ENCODE measurements at places on chromosomes 3 and 15.

DNA sequence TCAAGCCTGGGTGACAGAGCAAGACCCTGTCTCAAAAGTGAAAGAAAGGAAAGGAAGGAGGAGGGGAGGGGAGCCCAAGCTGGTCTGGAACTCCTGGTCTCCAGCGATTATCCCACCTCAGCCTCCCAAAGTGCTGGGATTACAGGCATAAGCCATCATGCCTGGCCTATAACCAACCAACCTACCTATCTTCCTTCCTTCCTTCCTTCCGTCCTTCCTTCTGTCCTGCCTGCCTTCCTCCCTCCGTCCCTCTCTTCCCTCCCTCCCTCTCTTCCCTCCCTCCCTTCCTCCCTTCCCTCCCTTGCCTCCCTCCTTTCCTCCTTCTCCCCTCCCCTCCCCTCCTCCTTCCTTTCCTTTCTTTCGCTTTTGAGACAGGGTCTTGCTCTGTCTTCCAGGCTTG is 56.7 kb upstream of the HACD2 start:
- DNase-seq: no peak

- no peak for DNase-seq
Observed at GRCh38 chr3:70853161-70853944, 540.9 kb upstream of the MDFIC2 start.

- no peak for DNase-seq
Observed at GRCh38 chr15:81026836-81027599, 26.3 kb downstream of the TLNRD1 start.

- DNase-seq: peak; percentile 93
Observed at GRCh38 chr3:101963902-101964362, 114.6 kb downstream of the NFKBIZ start.

GRCh38 chr3:61894988-61895935 is 333.9 kb downstream of the PTPRG start:
- DNase-seq: peak; percentile 96

GRCh38 chr3:14138109-14138877 is 13.4 kb downstream of the TMEM43 start:
- DNase-seq: no peak

DNA sequence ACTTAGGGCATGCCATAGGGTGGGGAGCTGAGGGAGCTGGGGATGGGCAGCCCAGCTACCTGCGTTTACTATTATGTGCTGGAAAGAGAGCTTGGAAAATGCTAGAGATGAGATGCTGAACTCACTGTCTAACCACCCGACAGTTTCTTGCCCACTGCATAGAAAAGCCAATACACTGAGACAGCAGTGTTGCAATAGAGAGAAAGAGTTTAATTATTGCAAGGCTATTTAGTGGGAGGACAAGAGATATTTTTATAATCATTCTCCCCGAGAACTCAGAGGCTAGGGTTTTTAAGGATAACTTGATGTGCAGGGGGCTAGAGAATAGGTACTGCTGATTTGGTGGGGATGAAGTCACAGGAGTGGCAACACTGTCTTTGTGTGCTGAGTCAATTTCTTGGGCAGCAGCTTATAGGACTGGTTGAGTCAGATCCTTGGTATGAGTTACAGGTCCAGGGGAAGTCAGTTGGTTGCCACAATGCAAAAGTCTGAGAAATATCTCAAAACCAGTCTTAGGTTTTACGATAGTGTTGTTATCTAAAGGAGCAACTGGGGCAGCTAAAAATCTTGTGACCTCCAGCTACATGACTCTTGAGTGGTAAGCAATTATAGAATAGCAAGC is 205.9 kb downstream of the GABRG3 start:
- no peak for DNase-seq

GRCh38 chr15:26531489-26531888 is 241.4 kb downstream of the GABRB3 start:
- DNase-seq: no peak

- peak; percentile 18 for DNase-seq
Observed at GRCh38 chr3:63661242-63661641, 8.8 kb downstream of the SNTN start.

DNA sequence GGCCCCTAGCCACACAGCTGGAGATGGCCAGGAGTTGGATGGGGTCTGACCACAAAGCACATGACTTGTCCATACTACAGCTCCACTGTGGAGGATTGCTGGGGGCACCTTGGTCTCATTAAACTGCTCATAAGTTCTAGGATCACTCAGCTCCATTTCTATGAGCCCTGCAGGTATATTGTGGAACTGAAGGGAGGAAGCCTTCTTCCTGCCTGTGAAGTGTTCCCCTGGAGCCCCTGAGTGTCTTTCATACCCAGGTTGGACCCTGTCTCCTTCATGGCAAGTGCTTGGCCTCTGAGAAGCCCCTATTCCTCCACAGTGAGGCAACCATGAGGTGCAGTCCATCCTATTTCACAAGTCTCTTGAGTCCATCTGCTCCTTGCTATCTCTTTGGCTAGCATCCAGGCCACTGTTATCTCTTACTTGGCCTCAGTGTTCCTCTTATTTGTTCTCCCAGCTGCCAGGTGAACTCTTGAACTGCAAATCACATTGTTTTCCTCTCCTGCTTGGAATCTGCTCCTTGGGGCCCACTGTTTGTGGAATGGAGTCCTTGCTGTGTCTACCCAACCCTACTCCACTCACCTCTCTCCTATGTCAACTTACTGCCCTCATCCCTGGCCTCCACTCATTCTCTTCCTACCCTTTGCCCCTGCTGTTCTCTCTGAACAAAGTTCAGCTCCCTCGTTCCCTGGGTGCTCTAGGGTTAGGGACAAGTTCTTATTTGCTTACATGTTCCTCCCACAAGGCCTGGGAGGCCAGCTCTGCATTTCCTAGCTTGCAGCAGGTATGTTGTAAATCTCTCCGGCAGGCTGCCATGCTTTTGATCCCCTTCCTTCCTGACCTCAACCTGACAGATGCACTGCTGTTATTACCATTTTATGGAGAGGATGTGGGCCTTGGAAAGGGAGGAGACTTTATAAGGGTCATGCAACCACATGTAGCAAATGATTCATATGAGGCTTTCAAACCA is 1.2 kb downstream of the ACOX2 start:
- DNase-seq: peak; percentile 34

- DNase-seq: peak; percentile 43
Observed at GRCh38 chr15:57152666-57153539, 223.4 kb upstream of the CGNL1 start.

DNA sequence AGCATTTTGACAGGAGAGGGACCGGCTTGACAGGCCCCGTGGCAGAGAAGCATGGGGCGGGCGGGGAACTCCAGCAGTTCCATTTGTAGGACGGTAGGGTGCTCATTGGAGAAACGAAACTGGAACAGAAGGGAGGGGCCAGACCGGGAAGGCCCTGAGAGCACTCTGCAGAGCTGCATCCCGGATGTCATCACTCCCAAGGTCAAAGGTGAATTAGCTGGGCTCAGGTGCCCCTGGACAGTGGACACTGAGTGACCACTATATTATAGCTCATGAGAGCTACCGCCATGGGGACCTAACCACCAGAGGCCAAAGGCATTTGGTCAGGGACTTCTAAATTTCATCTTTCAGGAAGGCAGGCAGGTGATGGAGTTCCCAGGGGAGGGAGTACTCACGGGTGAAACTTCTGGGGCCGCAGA is 7.3 kb downstream of the CSRNP1 start:
- DNase-seq: no peak

DNA sequence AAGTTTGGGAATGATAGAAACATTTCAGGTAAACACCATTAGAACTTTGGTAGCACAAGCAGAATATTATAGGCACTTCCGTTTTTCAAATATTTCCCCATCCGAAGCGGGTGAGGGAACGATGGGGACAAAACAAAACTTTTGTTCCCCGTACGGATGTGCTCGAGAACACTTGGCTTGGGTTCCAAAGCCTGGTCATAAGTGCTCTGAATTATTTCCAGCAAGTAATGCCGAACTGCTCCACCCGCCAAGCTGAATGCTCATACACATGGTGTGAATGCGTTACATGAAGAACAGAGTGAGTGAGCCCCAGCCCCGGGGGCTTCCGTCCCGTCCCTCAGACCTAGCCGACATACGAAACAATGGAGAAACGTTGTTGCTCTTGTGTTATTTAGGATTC is 438.2 kb upstream of the ARRDC4 start:
- DNase-seq: no peak

GRCh38 chr3:16423298-16423697 is 90.2 kb downstream of the RFTN1 start:
- peak; percentile 92 for DNase-seq

GRCh38 chr15:70766597-70766996 is 3.2 kb upstream of the UACA start:
- DNase-seq: no peak

DNA sequence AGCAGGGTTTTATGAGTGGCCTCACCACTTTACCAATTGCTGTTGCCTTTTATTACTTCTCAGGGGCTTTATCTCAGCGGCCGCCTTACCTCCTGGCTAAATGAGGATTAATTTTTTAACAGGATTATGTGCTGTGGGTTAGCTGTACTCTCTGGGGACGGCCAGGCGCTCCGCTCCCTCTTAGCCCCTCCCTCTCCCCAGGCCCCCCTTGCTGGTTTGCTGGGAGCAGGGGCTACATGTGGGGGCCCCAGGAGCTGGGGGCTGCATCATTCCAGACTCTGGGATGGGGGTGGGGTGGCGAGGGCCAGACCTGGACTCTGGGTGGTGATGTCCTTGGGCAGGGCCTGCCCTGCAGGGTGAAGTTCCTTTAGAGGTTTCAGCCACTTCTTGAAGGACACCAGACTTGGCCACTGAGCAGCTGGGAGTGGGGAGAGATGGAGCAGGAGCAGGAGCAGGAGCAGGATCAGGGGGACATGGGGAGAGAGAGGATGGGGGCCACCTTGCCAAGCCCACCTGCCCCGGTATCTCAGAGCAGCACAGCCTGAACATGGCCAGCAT is 196.1 kb downstream of the GOLGA6L6 start:
- DNase-seq: no peak

DNA sequence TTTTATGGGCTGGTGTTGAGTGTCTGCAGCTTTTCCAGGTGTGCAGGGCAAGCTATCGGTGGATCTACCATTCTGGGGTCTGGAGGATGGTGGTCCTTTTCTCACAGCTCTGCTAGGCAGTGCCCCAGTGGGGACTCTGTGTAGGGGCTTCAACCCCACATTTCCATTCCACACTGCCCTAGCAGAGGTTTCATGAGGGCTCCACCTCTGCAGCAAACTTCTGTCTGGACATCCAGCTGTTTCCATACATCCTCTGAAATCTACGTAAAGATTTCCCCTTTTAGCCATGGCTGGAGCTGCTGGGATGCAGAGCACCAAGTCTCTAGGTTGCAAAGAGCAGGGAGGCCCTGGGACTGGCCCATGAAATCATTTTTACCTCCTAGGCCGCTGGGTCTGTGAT is 11.6 kb downstream of the RFX7 start:
- no peak for DNase-seq

GRCh38 chr3:177375316-177375715 is 178.0 kb upstream of the TBL1XR1 start:
- DNase-seq: no peak

GRCh38 chr15:71069693-71070092 is 45.6 kb upstream of the THSD4 start:
- no peak for DNase-seq

DNA sequence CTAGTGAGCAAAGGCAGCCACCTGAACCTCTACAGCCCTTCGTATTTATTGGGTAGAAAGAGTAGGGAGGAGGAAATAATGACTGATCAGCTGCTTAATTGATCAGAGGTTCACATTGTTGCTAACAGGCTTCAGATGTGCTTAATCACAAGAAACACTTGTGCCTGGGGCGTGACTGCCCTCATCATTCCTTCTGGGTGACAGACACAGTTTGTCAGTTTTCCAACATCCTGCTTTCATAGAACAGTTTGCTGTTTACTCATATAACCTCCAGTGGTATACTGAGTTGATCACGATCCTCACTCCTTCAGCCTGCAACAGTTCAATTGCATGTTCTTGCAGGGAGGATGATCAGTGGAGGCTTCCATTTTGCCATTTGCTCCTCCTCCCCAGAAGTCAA is 13.6 kb upstream of the CASR start:
- DNase-seq: peak; percentile 89

DNA sequence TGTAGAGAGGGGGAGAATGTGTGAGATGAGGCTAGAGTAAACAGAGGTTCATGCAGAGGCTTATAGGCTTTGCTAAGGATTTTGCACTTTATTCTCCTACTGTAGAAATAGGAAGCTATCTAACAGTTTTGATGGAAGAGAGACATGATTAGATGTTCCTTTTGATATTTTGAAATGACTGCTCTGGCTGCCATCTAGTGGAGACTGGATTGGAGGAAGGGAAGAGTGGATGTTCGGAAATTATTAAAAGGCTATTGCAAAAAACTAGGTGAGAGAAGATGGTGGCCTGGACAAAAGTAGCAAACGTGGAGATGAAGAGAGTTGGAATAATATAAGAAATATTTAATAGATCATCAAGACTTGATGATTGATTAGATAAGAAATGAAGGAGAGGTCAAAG is 42.2 kb downstream of the SYN2 start:
- peak; percentile 21 for DNase-seq

DNA sequence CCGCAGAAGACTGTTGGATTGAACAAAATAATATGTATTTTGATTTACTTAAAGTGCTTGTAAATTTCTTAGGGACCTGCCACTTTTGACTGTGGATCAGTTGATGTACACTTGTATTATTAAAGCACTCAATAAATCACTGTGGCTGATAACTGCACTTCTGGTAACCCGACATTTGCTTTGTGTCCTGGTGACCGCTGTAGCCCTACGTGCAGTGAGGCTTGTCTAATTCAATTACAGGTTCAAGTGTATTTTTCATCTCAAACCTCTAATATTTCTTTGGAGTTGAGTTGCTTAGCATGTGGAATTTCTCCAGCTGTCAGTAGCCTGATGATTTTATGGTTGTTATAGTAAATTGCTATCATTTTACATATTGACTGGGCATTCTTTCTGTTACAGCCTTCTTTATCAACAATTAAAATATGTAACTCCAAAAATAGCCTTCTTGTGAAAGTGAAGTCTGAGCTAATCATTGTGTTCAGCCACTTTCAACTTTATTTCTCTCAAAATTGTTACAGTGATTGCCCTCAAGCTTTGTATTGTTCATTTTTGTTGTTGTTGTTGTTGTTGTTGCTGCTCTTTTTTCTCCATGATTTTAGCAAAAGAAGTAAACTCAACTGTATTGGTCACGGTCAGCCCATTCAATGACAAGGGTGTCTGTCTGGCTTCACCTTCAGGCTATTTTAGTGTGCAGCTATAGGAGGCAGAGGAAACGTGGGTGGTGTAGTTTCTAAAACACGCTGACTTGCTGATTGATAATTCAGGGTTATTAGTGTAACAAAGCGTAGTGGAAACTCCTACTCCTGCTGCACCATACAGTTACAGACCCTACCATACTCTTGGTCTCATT is 215.1 kb upstream of the UBE2E1 start:
- no peak for DNase-seq

All from bronchial epithelial cell (primary cell).